ENCODE measurements at places on chromosomes 4 and X. TPM values are rescaled to one million over a fixed set of nuclear protein-coding genes. Genes with fewer than 3 reads are reported as not detected.

CD38 gene
- total RNA-seq: 3.2 TPM

FAM9C gene
- total RNA-seq: not detected

SPANXC gene
- not detected for total RNA-seq

GRCh38 chr4:48343035-48343434 lies 1.7 kb downstream of the SLAIN2 start:
- DNase-seq: no peak
- no peaks in the 10 kb centered on the region for H3K27me3 ChIP-seq
- peaks cover 31% of the 10 kb centered on the region for H3K4me1 ChIP-seq
- no peak overlapping the region for H3K27ac ChIP-seq
- H3K36me3 ChIP-seq: no peaks in the 10 kb centered on the region

GRCh38 chrX:19848110-19848509 lies 39.3 kb downstream of the SH3KBP1 start:
- H3K27me3 ChIP-seq: no peaks in the 10 kb centered on the region
- H3K36me3 ChIP-seq: no peaks in the 10 kb centered on the region
- no peak overlapping the region for H3K4me3 ChIP-seq
- H3K4me1 ChIP-seq: no peaks in the 10 kb centered on the region
- DNase-seq: no peak

DNA sequence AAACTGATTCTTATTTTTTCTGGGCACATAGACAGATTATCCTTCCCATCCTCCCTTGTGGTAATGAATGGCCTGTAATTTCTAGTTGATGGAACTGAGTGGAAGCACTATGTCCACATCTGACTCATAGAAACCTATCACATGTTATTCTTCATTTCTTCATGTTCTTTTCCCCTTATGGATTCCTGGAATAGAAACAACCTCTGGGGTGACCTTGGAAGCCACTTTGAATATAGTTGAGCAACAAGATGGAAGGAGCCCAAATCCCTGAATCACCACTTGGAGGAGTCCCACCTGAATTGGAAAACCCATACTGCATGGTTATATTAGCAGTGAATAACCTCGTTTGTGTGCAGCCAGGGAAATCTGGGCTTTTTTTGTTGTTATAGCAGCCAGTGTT lies 137.8 kb downstream of the MID1IP1 start:
- H3K27me3 ChIP-seq: no peaks in the 10 kb centered on the region
- no peak overlapping the region for H3K4me3 ChIP-seq
- peaks cover 16% of the 10 kb centered on the region for H3K4me1 ChIP-seq
- H3K27ac ChIP-seq: no peak overlapping the region

DNA sequence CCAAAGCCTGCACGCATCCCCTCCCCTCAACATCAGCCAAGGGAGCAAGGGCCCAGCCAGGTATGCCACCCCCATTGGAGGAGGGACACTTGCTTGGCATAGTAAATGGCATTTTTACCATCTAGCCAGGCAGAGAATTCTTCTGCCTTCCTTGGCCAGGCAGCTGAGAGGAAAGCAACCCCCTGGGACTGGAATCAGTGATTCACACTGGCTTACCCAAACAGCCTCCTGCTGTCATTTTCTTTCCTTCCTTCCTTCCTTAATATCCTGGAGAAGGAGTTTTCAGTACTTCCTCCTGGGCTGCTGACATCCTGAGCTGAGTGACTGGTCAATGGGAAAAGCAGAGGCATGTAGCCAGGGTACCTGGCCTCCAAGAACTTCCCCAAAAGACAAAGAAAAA lies 28.6 kb upstream of the KIAA1210 start:
- H3K4me1 ChIP-seq: no peaks in the 10 kb centered on the region
- H3K36me3 ChIP-seq: no peaks in the 10 kb centered on the region
- no peaks in the 10 kb centered on the region for H3K27me3 ChIP-seq
- H3K4me3 ChIP-seq: no peak overlapping the region
- H3K27ac ChIP-seq: no peak overlapping the region
